ENCODE measurements at places on chromosomes 2 and 18. TPM values are rescaled to one million over a fixed set of nuclear protein-coding genes. Genes with fewer than 3 reads are reported as not detected.

The FOXD4L1 gene
- total RNA-seq = 0.35 TPM

The METTL8 gene
- total RNA-seq = 27.5 TPM

The ALPG gene
- 0.42 TPM for total RNA-seq

The KCNG2 gene
- not detected for total RNA-seq

The ITPRIPL1 gene
- not detected for total RNA-seq

The C2orf78 gene
- total RNA-seq = not detected
